ENCODE measurements at places on chromosomes 3 and 15.
A peak's percentile ranks its signal among the peaks of the same experiment; 100 is the strongest.

- peak; percentile 66 for DNase-seq
Observed at GRCh38 chr3:52483577-52484381, 11.4 kb upstream of the STAB1 start.

DNA sequence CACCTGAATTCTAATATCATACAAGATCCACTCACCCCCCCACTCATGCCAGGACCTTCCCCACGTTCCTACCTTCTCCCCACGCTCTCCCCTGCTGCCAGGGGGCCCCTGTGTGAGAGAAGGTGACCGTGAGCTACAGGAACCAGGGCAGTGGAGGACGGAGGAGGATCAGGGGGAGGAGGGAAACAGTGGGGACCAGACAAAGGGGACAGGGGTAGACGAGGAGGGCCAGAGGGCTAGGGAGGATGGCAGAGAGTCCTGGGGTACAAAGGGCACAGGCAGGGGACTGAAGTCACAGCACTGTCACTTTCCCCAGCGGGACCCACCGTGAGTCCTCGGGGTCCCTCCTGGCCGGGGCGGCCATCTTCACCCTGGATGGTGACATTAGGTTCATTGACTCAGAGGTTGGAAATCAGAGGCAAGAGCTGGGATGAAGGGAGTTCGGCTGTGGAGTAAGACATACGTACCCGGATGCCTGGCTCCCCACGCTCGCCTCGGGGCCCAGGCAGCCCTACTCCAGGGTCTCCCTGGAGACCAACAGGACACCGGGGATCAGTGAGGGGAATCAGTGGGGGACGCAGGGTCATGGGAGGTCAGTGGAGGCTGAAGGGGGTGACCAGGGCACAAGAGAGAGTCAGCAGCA is 6.3 kb upstream of the UCN2 start:
- DNase-seq: no peak

DNA sequence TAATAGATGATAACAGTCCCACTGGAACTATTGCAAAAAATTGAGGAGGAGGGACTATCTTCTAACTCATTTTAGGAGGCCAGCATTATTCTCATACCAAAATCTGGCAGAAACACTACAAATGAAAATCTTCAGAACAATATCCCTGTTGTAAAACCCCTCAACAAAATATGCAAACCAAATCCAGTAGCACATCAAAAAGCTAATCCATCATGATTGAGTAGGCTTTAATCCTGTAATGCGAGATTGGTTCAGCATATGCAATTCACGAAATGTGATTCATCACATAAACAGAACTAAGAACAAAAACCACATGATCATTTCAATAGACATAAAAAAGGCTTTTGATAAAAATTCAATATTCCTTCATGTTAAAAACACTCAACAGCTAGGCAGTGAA is 23.9 kb upstream of the PLSCR2 start:
- no peak for DNase-seq

DNA sequence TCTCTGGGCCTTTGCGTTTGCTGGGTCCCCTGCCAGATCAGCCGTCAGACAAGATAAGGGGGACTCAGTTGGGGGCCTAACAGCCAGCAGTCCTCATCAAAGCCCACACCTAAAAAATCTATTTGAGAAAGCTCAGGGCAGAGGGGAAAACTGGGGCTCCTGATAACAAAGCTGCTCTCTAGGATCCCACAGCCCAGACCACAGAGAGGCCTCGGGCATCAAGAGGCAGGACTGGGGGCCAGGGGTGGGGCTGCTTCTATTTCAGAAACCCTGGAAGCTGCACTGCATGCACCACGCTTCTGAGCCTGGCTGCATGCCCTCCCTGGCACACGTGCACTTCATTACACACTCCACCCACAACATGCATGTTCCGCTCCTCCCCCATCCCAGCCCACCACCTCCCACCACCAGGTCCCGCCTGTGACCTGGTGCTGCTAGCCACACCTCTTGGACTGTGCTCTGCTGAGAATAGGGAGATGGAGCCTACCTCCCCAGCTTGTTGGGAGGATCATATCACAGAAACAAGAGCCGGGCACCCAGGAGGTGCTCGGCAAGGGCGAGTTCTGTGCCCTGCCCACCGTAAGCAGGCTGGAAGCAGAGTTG is 26.6 kb downstream of the FBLN2 start:
- DNase-seq: no peak

DNA sequence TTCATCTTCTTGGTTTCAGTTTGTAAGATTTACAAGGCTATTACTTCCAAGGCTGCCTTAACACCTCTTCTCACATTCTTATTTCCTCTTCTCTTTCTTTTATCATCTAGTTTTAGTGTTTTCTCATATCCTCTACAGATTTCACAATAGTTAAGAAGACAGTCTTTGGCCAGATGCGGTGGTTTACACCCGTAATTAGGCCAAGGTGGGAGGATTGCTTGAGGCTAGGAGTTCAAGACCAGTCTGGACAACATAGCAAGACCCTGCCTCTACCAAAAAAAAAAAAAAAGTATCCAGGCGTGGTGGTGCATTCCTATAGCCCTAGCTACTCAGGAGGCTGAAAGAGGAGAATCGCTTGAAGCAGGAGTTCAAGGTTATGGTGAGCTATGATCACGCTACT is 3.5 kb upstream of the ALDH1A2 start:
- DNase-seq: no peak

GRCh38 chr3:141444586-141445285 is 42.1 kb upstream of the RASA2 start:
- no peak for DNase-seq

- DNase-seq: no peak
Observed at GRCh38 chr3:111366515-111366914, 175.5 kb upstream of the CD96 start.

- no peak for DNase-seq
Observed at GRCh38 chr3:6805236-6805635, 55.7 kb upstream of the GRM7 start.

GRCh38 chr15:49247556-49248110 is 77.6 kb downstream of the GALK2 start:
- DNase-seq: no peak

DNA sequence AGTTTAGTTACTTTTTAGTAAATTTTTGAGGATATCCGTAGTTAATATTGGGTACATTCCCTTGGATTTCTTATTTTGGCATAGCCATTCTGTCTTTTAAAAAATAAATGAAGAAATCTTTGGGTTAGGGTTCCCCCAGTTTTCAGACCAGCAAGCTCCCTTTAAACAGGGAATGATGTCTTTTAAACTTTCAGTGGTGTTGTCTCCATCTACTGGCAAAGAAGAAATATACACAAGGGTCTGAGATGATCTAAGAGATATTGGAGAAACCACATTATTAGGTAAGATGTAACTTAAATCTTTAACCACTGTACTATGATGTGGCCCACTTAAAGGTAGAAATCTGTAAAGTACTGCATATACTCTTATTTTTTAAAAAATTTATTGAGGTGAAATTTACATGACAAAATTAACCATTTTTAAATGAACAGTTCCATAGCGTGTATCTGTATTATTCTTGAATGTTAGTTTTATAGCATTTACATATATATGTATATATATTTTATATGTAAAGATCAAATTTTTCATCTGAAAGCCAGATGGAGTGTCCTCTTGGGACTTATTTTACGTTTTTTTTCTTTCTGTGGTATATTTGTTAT is 35.1 kb upstream of the EIF3J start:
- DNase-seq: peak; percentile 15

DNA sequence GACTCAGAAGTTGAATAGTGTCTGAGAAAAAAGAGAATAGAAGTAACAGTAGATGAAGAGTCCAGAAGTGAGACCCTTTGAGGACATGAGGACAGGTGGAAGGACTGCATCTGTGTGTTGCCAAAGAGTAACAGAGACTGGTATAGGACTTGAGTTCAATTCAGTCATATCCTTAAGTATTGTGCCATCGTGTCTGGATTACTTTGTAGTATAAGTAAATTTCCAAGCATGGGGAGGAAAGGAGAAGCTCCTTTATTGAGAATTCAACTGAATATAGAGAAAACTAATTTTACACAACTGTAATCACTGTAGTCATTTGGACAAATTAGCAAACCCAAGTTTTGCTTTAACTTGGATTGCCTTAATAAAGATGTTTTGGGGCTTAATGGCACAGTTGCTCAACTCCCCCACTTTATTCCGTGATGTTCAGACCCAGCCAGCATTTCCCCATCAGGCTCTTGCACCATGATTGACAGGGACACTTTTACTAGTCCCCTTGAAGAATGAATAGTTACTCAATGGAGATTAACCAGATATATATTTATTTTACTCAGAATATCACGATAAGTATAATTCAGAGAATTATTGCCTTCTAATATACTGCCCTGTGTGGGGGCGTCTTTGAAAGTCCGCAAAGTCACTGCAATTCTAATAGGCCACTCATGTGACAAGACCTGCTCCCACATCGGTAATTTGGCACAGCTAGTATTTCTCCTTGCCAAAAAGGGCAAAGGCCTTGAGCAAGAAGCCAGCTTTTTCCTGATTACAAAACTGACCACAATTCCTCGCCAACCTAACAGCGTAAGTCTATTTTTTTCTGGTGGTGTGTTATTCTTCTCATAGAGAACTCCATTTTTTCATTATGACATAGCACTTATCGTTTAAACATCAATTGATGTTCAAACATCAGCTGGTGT is 61.3 kb downstream of the PPARG start:
- no peak for DNase-seq

DNA sequence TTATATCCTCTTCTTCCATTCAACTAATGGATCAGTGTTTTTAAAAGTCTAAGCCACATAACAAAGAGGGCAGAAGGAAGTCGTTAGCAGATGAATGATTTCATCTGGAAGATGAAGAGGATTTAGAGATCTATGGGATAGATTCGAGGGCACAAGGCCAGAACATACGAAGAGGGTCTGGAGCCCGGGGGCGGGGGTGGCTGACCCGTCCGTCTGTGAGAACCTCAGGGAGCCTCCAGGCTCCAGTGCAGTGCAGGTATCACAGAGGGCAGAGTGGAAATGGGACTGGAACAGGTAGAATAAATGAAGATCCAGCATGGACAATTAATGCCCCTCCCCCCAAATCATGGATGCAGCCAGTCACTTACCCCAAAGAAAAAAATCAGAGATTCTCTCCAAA is 1.5 kb upstream of the GOLGA8B start:
- no peak for DNase-seq

- no peak for DNase-seq
Observed at GRCh38 chr3:11131371-11131770, 22.9 kb upstream of the HRH1 start.

- no peak for DNase-seq
Observed at GRCh38 chr3:16510620-16511319, 2.7 kb downstream of the RFTN1 start.

GRCh38 chr15:68492855-68493254 is 60.9 kb upstream of the ITGA11 start:
- DNase-seq: no peak

DNA sequence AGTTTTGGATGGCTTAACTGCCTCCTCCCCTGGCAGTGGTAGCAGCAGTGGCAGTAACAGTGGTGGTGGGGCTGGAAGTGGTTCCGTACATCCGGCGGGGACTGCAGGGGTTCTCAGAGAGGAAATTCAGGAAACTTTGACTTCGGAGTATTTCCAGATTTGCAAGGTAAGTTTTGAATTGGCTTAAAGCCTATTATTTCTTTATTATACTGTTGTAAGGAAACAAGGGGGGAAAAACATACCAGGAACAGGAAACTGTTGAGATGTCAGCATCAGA is 1.5 kb downstream of the STXBP5L start:
- DNase-seq: no peak

DNA sequence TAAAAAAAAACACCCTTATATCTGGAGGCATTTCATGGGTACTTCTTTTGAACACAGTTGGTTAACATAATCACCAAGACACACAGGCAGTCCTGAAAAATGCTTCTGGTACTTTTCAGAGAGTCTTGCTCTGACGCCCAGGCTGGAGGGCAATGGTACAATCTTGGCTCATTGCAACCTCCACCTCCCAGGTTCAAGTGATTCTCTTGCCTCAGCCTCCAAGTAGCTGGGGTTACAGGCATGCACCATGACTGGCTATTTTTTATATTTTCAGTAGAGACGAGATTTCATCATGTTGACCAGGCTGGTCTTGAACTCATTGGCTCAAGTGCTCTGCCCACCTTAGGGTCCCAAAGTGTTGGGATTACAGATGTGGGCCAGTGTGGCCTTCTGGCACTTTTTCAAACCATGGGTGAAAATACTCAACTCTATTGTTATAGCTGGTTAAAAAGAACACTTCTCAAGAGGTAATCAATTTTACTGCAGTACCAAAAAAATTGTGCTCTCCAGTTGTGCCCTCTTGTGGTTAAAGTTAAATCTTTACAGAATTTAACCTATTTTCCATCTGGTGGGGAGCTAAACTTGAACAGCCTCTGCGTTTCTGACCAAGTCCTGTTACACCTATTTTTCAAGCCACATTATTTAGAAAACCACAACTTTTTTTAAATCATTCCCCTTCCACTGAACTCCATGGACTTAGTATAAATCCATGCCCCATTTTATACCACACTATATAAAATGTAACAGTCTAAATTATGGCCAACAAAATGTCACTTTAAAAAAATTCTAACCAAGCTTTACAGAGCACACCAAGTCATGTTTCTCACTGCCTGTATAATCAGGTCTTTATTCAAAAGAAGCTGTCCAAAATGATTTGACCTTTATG is 1.2 kb upstream of the SNAPC5 start:
- no peak for DNase-seq

GRCh38 chr15:80456517-80457492 is 52.6 kb downstream of the ARNT2 start:
- no peak for DNase-seq

DNA sequence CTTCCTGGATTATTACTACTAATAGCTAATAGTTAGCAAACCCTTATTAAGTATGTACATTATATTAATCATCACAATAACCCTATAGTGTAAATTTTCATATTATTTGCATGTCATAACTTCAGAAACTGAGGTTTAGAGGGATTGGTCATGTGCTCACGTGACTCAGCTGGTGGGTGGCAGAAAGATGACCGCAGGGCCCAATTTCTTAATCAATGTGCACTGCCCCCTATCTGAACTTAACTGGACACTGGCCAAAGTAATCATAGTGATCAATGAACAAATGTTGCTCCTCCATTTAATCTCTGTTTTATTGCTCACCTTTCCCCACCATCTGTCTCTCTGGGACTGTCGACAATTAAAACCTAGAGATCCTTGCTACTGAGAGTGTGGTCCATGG is 52.2 kb downstream of the PLD1 start:
- no peak for DNase-seq

- no peak for DNase-seq
Observed at GRCh38 chr3:43004282-43004681, 25.2 kb downstream of the GASK1A start.

DNA sequence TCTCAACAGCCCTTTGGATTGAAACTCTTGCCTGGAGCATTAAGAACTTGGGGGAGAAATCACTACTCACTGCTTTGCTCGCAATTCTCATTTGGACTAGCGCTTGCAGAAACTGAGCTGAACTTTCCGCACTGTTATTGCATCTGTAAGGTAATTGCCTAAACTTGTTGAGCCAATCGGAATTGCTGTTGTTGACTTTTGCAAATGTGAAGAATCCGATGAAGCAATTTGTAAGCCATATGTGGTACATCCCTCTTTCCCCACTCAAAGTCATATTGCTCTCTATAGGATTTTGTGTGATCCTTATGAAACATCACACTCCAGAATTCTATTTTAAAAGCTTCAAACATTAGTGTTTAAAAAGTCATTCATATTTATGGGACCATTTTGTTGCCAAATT is 191.7 kb upstream of the GBE1 start:
- no peak for DNase-seq

All from HFF-Myc (cell line).